Sigmoid colon (tissue), 7 donors: ENCODE measurements at places on chromosomes 4 and X. TPM values are rescaled to one million over a fixed set of nuclear protein-coding genes. Genes with fewer than 3 reads are reported as not detected.
A peak's percentile ranks its signal among the peaks of the same experiment; 100 is the strongest.

DNA sequence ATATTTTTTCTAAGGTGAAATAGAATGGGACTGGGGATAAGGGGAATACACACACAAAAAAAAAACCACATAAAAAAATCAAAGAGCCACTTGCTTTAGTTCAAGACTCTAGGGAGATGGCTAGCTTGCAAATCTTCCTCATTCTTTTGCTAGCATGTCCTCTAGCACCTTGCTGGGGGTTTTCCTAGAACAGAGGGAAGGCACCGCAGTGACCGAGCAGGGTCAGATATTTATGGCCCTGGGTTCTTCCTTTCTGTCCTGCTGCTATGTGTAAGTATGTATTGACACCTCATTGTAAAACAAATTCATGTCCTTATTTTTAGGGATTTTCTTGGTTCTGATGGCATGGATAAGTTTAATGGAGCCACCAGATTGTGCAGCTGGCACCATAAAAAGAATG, 81.2 kb downstream of the SHISA3 start:
- H3K4me3 ChIP-seq, result no peak overlapping the region
- no peaks in the 10 kb centered on the region for H3K27me3 ChIP-seq
- DNase-seq, result no peak
- no peak overlapping the region for H3K27ac ChIP-seq
- H3K4me1 ChIP-seq, result peaks cover 3% of the 10 kb centered on the region

DNA sequence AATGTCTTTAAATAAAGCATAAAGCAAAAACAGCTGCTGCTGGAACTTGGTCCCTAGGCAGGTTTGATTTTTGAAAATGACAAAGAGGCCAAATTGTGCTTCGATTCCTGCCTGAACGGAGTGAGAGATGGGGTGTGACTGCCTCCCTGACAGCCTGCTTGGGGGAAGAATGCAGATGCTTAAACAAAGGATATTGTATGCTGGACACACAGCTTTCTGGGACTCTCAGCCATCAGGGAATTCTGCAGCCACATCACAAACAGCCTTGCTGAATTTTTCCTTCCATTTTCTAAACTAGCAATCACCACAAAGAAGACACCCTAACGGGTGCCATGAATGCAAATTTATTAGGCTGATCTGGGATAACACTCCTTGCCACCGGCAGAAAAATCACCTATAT, 83.9 kb upstream of the CPEB2 start:
- DNase-seq, result no peak
- no peaks in the 10 kb centered on the region for H3K27me3 ChIP-seq
- no peaks in the 10 kb centered on the region for H3K36me3 ChIP-seq
- no peak overlapping the region for H3K4me3 ChIP-seq

- H3K27ac ChIP-seq, result no peak overlapping the region
- no peak for DNase-seq
- no peak overlapping the region for H3K4me3 ChIP-seq
- no peaks in the 10 kb centered on the region for H3K27me3 ChIP-seq
- H3K4me1 ChIP-seq, result no peaks in the 10 kb centered on the region
These were observed 23.4 kb upstream of the ACSL1 start for GRCh38 chr4:184849185-184849584.

DNA sequence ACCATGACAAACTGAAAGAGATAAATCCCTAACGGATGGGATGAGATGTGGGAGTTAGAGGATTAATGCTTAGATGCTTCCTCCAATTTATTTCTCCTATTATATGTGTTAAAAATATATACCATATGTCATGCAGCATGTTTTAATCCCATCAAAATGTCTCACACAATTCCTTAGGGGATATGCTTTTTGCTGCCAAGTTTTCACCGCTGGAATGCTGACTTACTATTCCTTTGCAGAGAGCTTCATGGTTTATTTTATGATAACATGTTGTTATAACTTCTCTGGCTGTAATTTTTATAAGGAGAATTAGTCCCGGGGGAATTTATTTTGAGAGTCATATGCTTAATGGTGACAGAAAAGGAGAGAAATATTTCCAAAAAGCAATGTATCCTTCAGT, 670.3 kb downstream of the IL1RAPL1 start:
- H3K4me1 ChIP-seq, result no peaks in the 10 kb centered on the region
- H3K27ac ChIP-seq, result peak overlapping the region; percentile 31
- no peak overlapping the region for H3K4me3 ChIP-seq
- no peaks in the 10 kb centered on the region for H3K36me3 ChIP-seq
- no peak for DNase-seq

DNA sequence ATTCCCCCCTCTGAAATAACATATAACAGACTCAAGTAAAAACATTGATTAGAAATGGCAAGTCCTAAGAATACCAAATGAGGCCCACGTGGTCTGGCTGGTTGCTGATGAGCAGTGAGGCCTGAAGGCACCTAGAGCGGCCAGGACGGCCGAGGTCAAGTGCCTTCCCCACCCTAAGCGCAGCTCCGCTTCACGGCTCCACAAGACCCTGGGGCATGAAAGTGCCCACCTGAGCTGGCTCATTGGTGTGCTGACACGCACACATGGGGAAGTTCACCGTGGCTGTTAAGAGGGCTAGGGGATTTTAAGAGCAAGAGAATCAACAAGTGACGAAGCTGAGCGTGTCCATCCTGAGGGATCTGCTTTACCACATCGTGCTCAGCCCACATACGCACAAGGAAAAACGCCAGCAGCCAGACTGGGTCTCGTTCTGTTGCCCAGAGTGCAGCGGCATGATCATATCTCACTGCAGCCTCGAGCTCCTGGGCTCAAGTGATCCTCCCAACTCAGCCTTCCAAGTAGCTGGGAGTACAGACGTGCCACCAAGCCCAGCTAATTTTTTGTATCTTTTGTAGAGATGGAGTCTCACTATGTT, 22.4 kb downstream of the DCTD start:
- DNase-seq, result no peak
- no peaks in the 10 kb centered on the region for H3K27me3 ChIP-seq
- no peak overlapping the region for H3K4me3 ChIP-seq
- H3K27ac ChIP-seq, result no peak overlapping the region

DNA sequence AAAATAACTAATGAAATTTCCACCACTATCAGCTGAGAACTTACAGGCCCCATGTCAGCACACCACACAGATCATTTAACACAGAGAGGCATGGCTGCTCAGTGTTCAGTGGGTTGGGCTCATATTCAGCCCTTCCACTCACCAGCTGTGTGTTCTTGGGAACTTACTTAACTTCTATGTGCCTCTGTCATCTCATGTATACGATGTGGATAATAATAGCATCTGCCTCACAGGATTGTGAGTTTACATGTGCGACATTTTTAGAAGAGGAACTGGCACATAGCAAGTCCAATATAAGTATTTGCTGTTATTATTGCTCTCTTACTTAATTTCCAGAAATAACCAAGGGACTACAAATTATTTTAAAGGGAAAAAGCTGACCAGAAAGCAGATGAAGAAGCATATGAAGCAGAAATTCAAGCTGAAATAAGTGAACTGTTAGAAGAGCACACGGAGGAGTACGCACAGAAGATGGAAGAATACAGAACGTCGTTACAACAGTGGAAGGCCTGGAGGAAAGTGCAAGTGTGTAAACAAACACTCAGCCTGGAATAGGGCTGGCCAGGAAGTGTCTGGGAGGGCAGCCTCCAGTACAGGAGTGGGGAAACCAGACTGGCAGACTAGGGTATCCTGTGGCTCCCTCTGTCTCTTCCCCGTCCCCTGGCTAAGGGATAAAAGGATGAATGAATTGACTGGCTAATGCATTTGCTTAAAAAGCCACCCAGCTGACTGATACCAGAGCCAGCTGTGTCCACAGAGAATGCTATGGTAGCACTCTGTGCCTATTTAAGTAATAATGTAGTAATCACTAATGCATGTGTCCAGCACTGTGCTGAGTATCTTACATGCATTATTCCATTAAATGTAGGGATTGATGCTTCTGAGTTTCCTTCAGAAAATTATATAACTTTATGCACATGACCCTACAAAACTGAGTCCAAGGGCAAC, 67.1 kb downstream of the CC2D2A start:
- no peak overlapping the region for H3K4me3 ChIP-seq
- no peaks in the 10 kb centered on the region for H3K4me1 ChIP-seq
- H3K36me3 ChIP-seq, result peaks cover 17% of the 10 kb centered on the region

- no peak overlapping the region for H3K4me3 ChIP-seq
- DNase-seq, result no peak
- no peaks in the 10 kb centered on the region for H3K4me1 ChIP-seq
- no peaks in the 10 kb centered on the region for H3K36me3 ChIP-seq
- no peaks in the 10 kb centered on the region for H3K27me3 ChIP-seq
These were observed 41.3 kb upstream of the ASMTL start for GRCh38 chrX:1493877-1494510.

DNA sequence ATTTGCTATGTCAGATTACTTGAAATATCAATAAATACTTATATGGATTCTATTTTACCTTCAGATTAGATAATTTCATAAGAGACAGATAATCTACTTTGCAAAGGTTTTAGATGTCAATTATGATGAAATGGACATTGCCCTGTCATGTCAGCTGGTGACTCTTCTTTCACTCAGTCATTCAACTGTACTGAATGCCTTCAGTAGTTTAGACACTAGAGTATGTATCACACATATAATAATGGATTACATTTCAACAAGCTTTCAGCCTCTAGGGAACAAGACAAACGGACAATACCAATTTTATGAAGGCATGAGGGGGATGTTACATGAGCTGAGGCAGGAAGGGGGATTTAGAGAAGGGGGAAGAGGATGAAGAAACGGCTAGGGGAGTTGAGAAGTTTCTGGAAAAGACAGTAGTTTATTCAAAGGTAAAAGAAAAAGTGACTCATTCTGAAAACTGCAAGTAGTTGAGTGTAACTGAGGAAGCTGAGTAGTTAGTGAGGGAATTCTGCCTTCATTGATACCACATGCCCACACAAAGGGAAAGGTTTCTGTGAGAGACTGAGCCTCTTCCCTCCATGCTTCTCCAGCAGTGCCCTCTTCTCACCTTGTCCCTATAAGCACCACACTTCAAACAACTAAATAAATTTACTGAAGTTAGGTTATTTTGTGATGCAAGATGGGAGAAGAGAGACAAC, 25.7 kb downstream of the SLC9B2 start:
- H3K27ac ChIP-seq, result no peak overlapping the region
- no peak overlapping the region for H3K4me3 ChIP-seq
- no peaks in the 10 kb centered on the region for H3K4me1 ChIP-seq

DNA sequence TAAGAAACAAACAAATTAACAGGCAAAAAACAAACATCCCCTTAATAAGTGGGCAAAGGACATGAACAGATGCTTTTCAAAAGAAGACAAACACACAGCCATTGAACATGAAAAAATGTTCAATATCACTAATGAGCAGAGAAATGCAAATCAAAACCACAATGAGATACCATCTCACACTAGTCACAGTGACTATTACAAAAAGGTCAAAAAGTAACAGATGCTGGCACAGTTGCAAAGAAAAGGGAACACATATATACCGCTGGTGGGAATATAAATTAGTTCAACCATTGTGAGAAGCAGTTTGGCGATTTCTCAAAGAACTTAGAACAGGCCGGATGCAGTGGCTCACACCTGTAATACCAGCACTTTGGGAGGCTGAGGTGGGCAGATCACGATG, 146.1 kb upstream of the NEIL3 start:
- H3K4me1 ChIP-seq, result no peaks in the 10 kb centered on the region
- H3K36me3 ChIP-seq, result no peaks in the 10 kb centered on the region
- no peaks in the 10 kb centered on the region for H3K27me3 ChIP-seq
- H3K27ac ChIP-seq, result no peak overlapping the region
- DNase-seq, result no peak

DNA sequence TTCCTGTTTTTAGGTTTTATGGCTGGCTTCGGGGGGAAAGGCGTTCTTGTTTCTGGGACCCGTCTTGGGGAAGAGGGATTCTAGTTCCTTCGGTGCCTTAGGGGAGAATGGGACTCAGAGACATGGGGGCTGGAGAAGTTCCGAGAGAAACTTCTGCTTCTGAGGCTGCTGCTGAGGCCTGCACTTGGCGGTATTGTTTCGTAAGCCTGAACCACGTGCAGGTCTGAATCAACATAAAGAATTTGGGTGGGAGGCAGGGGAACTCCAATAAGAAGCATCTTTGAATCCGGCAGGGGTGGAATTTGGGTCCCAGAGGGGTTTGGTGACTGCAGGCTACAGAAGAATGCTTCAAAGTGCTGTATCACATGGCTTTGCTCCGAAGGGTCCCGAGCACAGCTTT, 15.1 kb downstream of the XG start:
- H3K36me3 ChIP-seq, result no peaks in the 10 kb centered on the region
- H3K27ac ChIP-seq, result peak overlapping the region; percentile 77
- H3K27me3 ChIP-seq, result no peaks in the 10 kb centered on the region
- H3K4me1 ChIP-seq, result peaks cover 19% of the 10 kb centered on the region

DNA sequence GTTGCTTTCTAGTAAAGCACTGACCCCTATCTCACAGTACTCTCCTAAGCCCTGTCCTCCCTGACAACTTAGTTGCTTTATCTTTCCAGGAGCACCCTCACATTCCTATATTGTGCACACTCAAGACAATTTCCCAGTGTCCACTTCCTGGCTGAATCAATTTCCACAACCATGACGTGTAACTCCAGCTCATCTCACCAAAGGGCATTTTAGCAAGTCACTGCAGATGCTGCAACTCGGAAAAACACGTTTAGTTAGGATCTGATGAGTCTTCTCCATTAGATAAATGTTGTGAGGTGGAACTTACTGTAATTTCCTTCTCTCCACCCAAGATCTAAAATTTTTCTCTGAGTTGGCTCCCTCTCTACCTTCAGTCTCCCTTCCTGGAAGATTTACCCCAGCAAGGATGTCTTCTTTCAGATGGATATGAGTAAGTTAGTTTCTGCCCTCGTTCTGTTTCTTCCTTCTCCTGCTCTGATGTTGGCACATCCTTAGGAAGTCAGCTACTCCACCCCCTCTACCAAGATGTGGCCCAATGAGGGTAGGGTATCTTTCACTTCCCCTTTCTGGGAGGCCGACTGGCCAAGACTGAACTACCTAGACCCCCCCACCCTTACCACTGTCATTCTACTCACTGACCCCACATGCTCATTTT, 28.8 kb upstream of the IL13RA1 start:
- no peak for DNase-seq
- no peak overlapping the region for H3K27ac ChIP-seq
- H3K27me3 ChIP-seq, result no peaks in the 10 kb centered on the region
- H3K4me3 ChIP-seq, result no peak overlapping the region
- H3K36me3 ChIP-seq, result no peaks in the 10 kb centered on the region

- no peak overlapping the region for H3K27ac ChIP-seq
- no peaks in the 10 kb centered on the region for H3K27me3 ChIP-seq
- DNase-seq, result no peak
- no peaks in the 10 kb centered on the region for H3K4me1 ChIP-seq
These were observed 133.6 kb upstream of the S100G start for GRCh38 chrX:16516232-16516876.

The SASH3 gene
- 6.2 TPM for polyA plus RNA-seq

The CCSER1 gene
- 3.7 TPM for polyA plus RNA-seq

The SPANXN1 gene
- not detected for polyA plus RNA-seq

DNA sequence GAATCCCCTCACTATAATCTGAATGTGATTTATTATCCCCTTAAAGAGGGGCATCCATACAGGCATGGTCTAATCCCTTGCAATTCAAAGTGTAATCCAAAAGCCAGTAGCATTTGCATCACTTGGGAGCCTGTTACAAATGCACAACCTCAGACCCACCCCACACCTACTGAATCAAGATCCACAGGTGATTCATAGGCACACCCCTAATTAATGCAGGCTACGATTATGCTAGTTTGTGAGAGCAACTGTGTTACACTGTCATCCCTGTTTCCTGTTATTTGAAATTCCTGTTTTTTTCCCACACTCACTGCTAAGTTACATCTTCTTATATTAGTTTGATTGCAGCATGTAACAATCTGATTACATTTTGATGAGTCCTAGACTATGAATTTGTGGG, 120.0 kb downstream of the RAB28 start:
- no peaks in the 10 kb centered on the region for H3K27me3 ChIP-seq
- H3K4me1 ChIP-seq, result no peaks in the 10 kb centered on the region
- H3K4me3 ChIP-seq, result no peak overlapping the region
- no peaks in the 10 kb centered on the region for H3K36me3 ChIP-seq
- no peak overlapping the region for H3K27ac ChIP-seq

- H3K27ac ChIP-seq, result no peak overlapping the region
- no peaks in the 10 kb centered on the region for H3K27me3 ChIP-seq
- no peaks in the 10 kb centered on the region for H3K4me1 ChIP-seq
- no peaks in the 10 kb centered on the region for H3K36me3 ChIP-seq
These were observed 92.2 kb upstream of the GPR34 start for GRCh38 chrX:41596596-41596995.
